Hippocampal formation (tissue), 2 donors: ENCODE measurements at places on chromosomes 5 and 9.

DNA sequence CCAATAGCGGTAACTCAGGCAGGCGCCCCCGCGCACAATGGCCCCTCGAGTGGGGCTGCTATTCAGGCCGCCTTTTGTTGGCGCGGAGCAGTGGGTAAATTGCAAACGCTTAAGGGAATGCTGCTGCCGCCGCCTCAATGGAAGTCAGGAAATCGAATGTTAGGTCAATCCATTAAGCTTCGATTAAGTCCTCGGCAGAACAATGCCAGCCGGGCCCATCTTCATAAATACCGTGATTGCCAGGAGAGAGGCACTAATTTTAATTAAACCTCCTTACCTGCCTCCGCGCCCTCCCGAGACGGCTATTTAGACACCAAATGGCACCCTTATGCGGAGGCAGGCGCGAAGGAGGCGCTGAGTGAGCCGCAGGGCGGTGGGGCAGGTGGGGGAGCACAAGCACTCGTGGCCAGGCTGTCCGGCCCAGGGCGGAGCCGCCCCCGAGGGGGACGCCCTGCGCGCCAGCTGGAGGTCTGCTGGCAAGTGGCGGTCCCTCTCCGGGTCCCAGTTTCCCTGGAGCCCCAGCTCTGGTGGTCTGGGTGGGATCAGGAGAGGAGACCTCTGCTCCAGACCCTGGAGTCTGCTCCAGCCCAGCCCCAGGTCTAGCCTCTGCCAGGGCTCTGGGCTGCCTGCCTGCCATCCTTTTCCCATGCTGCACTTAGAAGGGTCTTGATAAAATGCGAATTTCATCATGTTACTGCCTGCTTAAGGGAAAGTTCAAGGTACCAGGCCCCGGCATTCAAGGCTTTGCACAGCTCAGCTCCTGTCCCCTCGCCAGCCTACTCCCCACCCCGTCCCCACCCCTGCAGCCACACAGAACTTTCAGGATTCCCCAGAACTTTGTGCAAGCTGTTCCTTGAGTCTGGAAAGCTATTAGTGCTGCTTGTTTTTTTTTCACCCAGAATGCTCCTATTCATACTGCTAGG is 19.7 kb downstream of the NR5A1 start:
- DNase-seq, result no peak

DNA sequence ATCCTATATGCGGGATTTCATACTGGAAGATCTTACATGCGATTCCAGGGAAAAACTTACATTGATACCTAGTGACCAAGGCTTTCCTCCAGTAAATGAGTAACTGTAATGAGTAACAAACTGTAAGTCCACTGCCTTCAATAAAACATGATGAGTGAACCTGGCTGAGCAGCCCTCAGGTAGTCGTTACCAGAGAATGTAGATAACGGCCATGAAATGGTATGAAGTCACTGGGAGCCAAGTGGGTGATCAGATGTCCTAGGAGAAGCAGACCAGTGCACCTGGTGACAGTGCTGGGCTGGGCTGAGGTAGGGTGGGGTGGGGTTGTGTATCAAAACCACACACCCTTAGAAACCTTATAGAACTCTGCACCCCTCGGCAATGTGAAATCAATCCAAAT is 203.6 kb downstream of the ALDH1A1 start:
- DNase-seq, result no peak

DNA sequence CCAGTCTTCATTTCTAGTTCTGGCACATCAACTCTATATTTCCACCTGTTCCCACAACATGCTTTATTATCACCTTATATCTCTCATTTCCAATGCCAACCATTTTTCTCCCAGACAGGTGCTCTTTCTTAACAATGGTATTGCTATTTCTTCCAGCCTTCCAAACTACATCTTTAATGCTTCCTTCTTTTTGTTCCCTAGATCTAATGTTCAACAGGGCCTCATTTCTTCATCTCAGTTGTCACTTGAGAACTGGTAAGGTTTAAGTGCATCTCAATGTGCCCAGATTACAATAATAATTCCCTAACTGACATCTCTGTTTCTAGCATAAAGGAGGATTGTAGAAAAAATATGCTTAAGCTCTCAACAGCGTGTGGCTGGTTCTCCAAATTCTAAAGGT is 272.6 kb downstream of the COX7C start:
- DNase-seq, result no peak

GRCh38 chr9:130672466-130672865 is 8.1 kb downstream of the PRDM12 start:
- DNase-seq, result no peak

DNA sequence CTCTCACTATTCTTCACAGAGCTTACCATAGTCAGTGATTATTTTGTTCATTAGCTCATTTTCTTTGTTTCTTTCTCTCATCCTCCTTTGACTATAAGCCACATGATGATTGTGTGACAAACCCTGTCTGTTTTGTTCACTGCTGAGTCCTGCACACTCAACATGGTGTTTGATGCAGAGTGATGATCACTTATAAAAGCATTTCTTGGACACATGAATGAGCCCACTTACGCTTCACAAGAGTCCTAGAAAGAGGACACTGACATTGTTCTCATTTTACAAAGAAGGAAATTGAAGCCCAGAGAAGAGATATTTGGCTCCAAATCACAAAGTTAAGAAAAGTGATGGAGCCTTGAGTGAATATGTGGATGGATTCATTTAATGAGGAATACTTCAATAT is 13.4 kb downstream of the ABLIM3 start:
- DNase-seq, result no peak

DNA sequence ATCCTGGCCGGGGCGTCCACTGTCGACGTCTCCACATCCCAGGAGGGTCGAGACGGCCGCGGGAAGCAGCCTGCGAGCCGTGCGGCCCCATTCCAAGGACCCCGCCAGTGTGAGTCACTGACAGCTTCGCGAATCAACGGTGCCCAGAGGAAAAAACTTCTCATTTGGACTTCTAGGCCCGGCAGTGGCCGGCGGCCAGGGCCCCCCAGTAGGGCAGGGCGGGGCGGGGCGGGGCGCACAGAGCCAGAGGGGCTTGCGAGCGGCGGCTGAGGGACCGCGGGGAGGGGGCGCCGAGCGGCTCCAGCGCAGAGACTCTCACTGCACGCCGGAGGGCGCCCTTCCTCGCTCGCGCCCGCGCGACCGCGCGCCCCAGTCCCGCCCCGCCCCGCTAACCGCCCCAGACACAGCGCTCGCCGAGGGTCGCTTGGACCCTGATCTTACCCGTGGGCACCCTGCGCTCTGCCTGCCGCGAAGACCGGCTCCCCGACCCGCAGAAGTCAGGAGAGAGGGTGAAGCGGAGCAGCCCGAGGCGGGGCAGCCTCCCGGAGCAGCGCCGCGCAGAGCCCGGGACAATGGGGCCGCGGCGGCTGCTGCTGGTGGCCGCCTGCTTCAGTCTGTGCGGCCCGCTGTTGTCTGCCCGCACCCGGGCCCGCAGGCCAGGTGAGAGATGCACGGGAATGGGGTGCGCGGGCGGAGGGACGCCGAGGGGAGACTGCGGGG is at the start of gene F2R:
TSS of gene F2R (plus strand) at position 391 of the 720 bp plus-strand sequence. CDS start at position 573, 182 bp downstream.
- no peak for DNase-seq

GRCh38 chr5:59745415-59745863 is 148.1 kb downstream of the PDE4D start:
- DNase-seq, result no peak

GRCh38 chr5:7902666-7903625 is 34.0 kb downstream of the MTRR start:
- DNase-seq, result no peak

- no peak for DNase-seq
Observed at GRCh38 chr5:132378580-132378979, 9.1 kb downstream of the SLC22A5 start.

GRCh38 chr5:124402144-124402581 is 344.3 kb downstream of the ZNF608 start:
- DNase-seq, result no peak

DNA sequence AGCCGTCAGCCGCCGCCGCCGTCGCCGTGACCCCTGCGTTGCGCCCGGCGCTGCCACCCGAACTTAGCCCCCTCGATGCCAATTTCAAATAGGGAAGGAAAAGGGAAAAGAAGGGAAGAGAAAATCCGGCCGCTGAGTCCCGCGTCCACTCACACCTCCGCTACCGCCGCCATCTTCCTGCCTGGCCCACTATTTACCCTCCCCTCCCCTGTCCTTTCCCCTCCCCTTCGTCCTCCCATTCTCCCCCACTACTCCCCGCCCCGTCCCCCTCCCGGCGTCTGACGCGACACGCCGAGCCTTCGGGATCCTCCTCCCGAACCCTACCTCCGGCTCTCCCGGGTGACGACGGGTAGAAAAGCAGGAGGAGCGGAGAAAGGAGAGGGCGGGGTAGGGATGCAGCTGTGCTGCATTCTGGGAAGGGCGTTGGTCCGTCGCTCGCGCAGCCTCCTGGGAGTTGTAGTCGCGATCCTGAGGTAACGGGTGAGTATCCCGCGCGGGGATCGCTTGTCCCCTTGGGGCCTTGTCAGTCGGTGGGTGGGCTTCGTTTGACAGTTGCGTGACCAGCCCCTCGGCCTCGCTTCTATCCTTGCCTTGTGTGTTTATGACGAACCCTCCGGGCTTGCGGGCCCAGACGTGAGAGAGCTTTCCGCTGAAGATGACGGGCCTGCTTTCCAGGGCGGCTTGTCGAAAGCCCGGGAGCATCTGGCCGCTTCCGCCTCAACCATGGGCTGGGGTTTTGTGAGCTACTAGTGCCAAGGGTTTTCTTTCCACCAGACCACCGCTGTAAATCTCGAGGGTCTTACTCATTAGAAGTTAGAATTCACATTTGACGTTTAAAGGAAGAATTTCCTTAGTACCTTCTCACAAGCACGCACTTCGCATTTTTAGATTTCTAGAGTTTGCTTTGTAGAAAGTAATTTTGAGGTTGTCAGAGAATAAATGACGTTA is at the start of the genes CERT1 and POLK:
TSS of gene CERT1 (minus strand) at position 195 of the 948 bp plus-strand sequence. CDS start 422 bp downstream, outside the sequence.
TSS of gene POLK (plus strand) at position 457 of the 948 bp plus-strand sequence.
- peak; percentile 100 for DNase-seq

- DNase-seq, result no peak
Observed at GRCh38 chr9:95143591-95144561, 173.6 kb downstream of the FANCC start.

GRCh38 chr9:97394881-97395280 is 17.0 kb upstream of the TDRD7 start:
- no peak for DNase-seq

DNA sequence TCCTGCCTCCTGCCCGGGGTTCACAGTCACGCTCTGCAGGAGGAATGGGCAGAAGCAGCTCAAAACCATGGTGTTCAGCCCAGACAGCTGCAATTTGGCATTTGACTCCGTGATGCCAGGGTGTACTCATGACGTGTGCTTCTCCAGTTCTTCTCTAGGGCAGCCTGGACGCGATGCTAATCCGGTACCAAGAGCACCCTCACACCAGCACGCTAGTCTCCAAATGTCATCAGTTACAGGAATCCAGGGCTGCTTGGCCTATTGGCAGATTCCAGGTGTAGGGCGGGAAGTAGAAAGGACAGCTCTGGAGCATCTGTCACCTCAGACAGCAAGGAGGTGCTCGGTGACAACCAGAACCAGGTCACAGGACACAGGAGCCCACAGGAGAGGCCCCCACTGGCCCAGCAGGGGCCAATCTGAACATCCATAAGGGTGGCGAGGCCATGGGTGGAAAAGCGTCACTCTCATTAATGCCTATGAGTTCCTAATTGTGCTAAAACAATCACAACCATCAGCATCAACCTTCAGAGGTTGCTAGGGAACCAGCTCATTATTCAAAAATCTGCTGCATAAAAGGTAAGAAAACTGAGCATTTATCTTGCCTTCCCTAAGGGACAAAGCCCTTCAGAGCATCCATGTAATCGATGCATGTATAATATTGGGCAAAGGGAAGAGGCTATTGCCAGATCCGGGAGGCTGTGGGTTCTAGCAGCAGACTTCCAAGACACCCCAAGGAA is 241.9 kb upstream of the IRX4 start:
- DNase-seq, result no peak

- DNase-seq, result no peak
Observed at GRCh38 chr9:7996558-7996957, 197.0 kb upstream of the DMAC1 start.

- no peak for DNase-seq
Observed at GRCh38 chr9:112884101-112884500, 6.6 kb downstream of the SLC46A2 start.

DNA sequence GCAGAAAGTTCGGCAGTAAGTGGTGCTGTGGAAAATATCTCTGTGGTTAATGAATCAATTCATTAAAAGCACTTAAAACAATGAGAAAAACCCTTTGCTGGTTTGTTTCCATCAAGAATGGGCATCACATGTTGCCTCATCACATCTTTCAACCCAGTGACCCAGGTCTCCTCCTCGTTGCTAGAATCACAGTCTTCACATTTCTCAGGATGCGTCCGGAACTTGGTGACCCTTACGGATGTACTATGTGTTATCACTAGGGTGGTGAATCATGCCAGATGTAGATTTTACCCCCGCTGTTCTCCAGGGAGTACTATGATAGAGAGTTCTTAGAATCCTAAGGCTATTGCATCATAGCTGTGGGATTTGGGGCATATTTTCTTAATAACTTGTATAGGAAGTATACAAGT is 217.9 kb upstream of the KLF4 start:
- no peak for DNase-seq

DNA sequence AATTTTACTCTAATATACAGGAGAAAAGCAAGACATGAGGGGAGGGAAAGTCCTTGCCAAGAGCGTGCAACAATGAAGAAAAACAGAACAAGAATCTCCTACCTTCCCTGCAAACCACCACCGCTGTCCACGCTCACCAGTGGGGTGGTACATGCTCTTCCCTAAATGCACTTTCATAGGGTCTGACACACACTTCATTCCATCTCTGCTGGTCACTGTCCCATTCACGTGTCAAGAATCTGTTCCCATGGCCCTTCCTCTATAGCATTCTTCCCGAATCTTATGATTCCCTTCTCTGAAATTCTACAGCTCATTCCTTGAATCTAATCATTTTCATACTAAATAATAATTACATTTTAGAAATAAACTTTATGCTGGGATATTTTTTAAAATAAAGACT is 11.4 kb upstream of the DNAH5 start:
- no peak for DNase-seq

DNA sequence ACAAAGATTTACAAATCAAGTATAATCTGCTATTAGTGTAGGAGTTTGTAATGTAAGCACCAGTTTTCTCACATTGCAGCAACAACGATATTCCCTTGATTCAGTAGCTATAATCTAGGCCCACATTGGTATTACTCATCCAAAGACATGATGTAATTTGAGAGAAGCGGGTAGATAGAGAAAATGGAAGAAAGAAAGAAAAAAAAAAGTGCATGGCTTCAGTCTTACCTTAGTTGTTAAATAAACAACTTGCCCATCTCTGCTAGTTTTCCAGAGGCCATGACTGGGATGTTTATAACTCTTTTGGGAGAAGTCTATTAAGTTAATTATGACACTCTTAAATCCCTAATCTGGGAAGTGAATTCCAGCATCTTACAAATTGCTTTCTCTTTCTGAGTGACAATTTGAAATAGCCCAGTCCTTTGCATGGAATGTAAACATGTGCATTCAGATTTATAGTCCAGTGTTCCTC is 2.8 kb downstream of the MELK start:
- DNase-seq, result no peak
